ENCODE measurements at places on chromosomes 3 and 15. TPM values are rescaled to one million over a fixed set of nuclear protein-coding genes. Genes with fewer than 3 reads are reported as not detected.

GRCh38 chr3:112561484-112561733 is 353 bp downstream of the ATG3 start:
- H3K27me3 ChIP-seq = no peaks in the 10 kb centered on the region
- no peaks in the 10 kb centered on the region for H3K4me1 ChIP-seq
- DNase-seq = no peak
- H3K4me3 ChIP-seq = peak overlapping the region; percentile 90
- no peak overlapping the region for H3K27ac ChIP-seq

- no peak overlapping the region for H3K27ac ChIP-seq
- peaks cover 6% of the 10 kb centered on the region for H3K36me3 ChIP-seq
- peaks cover 3% of the 10 kb centered on the region for H3K4me1 ChIP-seq
- H3K27me3 ChIP-seq = no peaks in the 10 kb centered on the region
- peak overlapping the region; percentile 1 for H3K4me3 ChIP-seq
Observed at GRCh38 chr3:177190756-177191681, 6.3 kb downstream of the TBL1XR1 start.

DNA sequence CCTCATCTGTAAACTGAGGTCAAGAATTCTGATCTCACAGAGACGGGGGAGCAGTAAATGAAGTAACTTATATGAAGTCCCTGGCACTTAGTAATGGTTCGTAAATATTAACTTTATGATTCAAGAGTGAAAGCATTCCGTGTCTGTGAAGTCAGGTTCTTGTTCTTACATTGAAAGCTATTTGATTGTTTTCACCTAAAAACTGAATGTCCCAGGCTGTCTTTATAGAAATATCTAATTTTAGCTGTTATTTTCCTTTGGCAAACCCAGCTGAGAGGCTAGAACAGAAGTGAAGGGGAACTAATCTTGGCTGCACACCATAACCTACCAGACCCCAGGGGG is 84.5 kb downstream of the CHSY1 start:
- no peak for DNase-seq
- H3K27ac ChIP-seq = no peak overlapping the region
- H3K36me3 ChIP-seq = peaks cover 35% of the 10 kb centered on the region
- H3K4me1 ChIP-seq = no peaks in the 10 kb centered on the region

The RHCG gene
- 0.31 TPM for total RNA-seq

The SEMA3G gene
- 2.4 TPM for total RNA-seq

GRCh38 chr3:66297900-66298299 is 77.1 kb downstream of the SLC25A26 start:
- H3K27ac ChIP-seq = no peak overlapping the region
- DNase-seq = no peak
- no peaks in the 10 kb centered on the region for H3K36me3 ChIP-seq
- H3K27me3 ChIP-seq = no peaks in the 10 kb centered on the region

DNA sequence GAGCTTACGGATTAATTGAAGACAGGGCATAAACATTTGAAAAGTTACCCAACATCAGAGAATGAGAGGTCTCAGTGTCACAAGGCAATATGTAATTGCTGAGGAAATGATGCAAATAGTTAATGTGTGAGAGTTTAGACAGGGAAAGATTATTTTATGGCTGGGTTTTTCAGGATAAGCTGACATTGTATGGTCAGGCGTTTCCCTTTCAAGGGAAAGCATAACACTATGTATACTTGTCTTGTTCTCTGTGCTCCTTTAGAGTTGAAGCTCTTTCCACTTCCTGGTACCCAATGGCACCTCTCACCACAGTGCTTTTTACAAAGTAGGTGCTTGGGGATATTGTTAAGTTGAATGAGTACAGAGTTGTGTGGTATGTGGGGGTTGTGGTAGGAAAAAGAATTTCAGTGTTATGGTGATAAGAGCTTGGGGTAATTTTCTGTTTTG is 19.9 kb downstream of the IQGAP1 start:
- 0 out of 2 replicates have a peak, but pooled peaks cover 3% of the 10 kb centered on the region for H3K4me1 ChIP-seq
- H3K27ac ChIP-seq = no peak overlapping the region
- no peak overlapping the region for H3K4me3 ChIP-seq
- peaks cover 6% of the 10 kb centered on the region for H3K36me3 ChIP-seq
- DNase-seq = no peak

DNA sequence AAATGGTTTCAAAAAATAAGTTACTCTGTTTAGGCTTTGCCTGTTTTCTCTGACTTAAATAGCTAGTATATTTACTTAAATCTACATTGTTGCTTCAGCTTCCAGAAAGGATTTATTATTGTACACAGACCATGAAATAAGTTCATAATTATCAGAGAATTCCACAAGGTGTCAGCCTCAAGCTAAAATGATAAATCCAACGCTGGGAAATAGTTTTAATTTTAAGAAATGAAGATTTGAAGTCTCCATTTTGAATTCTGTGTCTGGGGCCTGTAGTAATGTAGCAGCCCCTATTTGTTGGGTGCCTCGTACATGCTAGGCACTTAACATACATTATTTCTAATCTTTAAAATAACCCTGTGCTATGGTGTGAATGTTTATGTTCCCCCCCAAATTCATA is 92.6 kb upstream of the KCNMB2 start:
- DNase-seq = no peak
- H3K27ac ChIP-seq = no peak overlapping the region
- no peaks in the 10 kb centered on the region for H3K36me3 ChIP-seq

DNA sequence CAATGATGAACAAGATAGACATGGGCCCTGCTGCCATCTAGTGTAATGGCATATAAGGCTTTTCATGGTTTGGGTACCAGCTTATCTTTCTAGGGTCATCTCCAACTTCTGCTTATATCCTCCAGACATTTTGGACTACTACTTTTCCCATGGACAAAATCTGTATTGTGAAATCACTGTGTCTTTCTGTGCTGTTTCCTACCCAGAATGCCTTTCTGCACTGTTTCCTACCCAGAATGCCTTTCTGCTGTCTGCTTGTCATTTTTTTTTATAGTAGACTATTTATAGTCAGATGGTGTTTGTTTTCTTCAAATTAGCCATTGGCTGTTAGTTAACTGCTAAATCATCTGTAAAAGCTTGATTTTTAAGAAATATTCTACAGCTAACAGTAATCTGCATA is 20.1 kb downstream of the VPS8 start:
- no peaks in the 10 kb centered on the region for H3K27me3 ChIP-seq
- no peaks in the 10 kb centered on the region for H3K4me1 ChIP-seq
- H3K36me3 ChIP-seq = peaks cover 2% of the 10 kb centered on the region

GRCh38 chr3:43537225-43537624 is 84.6 kb downstream of the ANO10 start:
- DNase-seq = no peak
- no peak overlapping the region for H3K4me3 ChIP-seq
- H3K36me3 ChIP-seq = no peaks in the 10 kb centered on the region
- H3K27me3 ChIP-seq = no peaks in the 10 kb centered on the region
- peaks cover 11% of the 10 kb centered on the region for H3K4me1 ChIP-seq

DNA sequence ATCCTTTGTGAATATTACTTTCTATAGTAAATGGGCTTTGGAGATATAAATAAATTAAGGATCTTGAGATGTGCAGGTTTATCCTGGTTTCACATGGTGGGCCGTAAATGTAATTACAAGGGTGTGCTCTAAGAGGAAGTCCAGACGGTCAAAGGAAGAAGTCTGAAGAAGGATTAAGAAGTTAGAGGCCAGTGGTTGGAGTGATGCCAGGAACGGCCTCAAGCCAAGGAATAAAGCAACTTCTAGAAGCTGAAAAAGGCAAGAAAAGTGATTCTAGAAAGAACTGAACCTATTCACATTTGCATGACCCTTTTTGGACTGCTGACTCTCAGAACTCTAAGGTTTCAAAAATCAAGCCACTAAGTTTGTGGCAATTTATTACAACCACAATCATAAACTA is 981.3 kb upstream of the ALCAM start:
- DNase-seq = no peak
- no peak overlapping the region for H3K27ac ChIP-seq
- H3K27me3 ChIP-seq = no peaks in the 10 kb centered on the region
- H3K36me3 ChIP-seq = 0 out of 3 replicates have a peak, but pooled peaks cover under 1% of the 10 kb centered on the region
- H3K4me3 ChIP-seq = no peak overlapping the region

The ADAMTS9 gene
- total RNA-seq = 0.46 TPM

DNA sequence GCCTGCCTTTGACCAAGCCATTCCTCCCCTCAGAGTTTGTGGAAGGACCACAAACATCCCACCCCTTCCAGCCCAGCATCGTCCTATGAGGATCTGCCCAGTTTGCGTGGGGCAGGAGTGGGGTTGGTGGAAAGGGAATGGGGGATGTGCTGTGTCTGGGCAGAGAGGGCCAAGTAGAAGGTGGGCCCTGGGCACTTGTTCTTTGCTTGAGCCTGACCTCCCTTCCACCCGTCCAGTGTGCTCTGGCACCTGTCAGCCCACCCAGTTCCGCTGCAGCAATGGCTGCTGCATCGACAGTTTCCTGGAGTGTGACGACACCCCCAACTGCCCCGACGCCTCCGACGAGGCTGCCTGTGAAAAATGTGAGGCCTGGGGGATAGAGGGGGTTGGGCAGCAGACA is 10.3 kb downstream of the SPINT1 start:
- no peak overlapping the region for H3K27ac ChIP-seq
- H3K4me3 ChIP-seq = no peak overlapping the region
- DNase-seq = no peak
- no peaks in the 10 kb centered on the region for H3K4me1 ChIP-seq
- H3K36me3 ChIP-seq = peaks cover 25% of the 10 kb centered on the region
- no peaks in the 10 kb centered on the region for H3K27me3 ChIP-seq

GRCh38 chr3:122392868-122393844 is 9.2 kb downstream of the FAM162A start:
- H3K4me3 ChIP-seq = no peak overlapping the region
- no peaks in the 10 kb centered on the region for H3K27me3 ChIP-seq
- H3K27ac ChIP-seq = no peak overlapping the region
- H3K4me1 ChIP-seq = no peaks in the 10 kb centered on the region
- peaks cover 10% of the 10 kb centered on the region for H3K36me3 ChIP-seq
- DNase-seq = no peak

DNA sequence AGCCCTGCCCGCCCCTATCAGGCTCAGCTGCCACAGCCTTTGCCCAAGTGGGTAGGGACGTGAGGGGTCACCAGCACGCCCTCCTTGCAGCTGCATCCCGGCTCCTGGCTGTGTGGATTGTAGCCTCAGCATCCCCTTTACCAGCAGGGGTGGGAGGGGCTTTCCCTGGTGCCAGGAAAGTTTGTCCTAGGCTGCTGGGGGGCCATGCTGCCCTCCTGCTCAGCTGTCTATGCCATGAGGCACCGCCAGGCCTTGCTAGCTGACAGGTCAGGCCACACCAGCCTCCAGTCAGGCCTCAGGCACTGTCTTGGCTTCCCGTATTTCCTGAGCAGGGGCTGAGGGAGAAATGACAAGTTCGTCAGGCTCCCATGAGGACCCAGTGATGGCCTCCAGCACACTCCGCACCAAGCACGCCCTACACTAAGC is 32.3 kb downstream of the TKT start:
- H3K4me1 ChIP-seq = no peaks in the 10 kb centered on the region
- peaks cover 47% of the 10 kb centered on the region for H3K36me3 ChIP-seq
- no peak for DNase-seq
- peak overlapping the region; percentile 51 for H3K4me3 ChIP-seq
- no peak overlapping the region for H3K27ac ChIP-seq
- no peaks in the 10 kb centered on the region for H3K27me3 ChIP-seq

The ZCWPW2 gene
- 0.31 TPM for total RNA-seq

DNA sequence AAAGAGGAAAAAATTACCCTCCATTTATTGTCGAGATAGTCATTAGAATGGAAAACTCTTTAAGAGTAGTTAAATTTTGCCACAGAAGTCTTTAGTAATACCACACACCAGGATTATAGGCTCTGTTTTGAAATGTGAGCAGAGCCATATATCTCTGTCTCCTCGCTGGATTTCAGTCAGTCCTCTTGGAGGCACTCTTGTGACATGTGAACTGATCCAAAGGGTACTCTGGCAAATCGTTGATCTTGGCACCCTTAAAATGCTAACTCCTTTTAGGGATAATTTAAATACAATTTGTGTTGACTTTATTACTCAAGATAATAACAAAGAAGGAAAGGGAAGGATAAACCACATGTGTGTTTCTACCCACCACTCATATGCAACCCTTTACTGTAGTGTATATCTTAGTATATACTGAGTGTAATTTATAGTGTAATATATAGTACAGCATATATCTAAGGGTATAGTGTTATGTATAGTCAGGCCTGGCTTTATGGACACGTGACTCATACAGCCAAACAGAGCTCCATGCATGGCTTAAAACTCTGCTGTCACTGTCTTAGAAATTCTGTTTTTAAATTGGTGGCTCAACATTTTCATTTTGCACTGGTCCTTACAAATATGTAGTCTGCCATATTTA is 12.3 kb upstream of the KPNA4 start:
- H3K4me3 ChIP-seq = no peak overlapping the region
- H3K27me3 ChIP-seq = no peaks in the 10 kb centered on the region
- peaks cover 6% of the 10 kb centered on the region for H3K36me3 ChIP-seq

The SLC22A14 gene
- total RNA-seq = not detected

The C3orf52 gene
- 11.1 TPM for total RNA-seq

DNA sequence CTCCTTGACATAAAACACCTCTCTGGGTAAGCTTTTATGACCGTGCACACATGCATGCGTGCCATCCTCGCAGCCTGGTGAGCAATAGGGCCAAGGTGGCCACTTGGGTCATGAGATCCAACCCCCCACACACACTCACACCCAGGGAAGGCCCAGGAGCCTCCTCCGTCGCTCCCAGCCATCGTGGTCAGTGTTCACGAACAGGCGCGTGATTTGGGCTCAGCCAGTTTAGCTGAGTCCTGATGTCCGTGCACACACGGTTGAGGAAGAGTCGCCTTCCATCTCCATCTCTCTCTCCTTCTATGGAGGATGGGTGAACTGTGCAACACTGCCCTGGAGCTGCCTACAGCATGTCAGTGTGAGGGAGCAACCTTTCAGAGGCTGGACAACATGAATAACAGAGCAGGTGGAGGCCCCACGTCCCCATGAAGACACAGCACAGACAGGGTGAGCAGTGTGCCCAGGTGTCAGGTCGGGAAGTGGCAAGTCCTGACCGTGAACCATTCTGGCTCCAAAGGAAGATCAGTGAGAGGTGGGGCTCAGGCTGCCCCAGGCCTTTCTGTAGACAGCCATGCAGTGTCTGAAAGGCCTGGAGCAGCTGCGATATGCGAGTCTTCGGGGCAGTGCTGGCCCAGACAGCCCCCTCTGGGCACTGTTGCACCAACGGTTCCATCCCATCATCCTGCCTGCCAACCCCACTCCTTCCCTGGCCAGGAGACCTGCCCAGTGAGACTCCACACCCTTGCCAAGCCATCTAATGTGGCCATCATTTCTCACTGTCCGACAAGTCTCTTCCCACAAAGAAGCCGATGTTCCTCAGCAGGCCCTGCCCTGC is 253.4 kb downstream of the OCA2 start:
- no peak for DNase-seq
- no peak overlapping the region for H3K27ac ChIP-seq
- H3K4me3 ChIP-seq = no peak overlapping the region

- DNase-seq = no peak
- H3K4me3 ChIP-seq = no peak overlapping the region
- peak overlapping the region; percentile 26 for H3K27ac ChIP-seq
- H3K27me3 ChIP-seq = no peaks in the 10 kb centered on the region
Observed at GRCh38 chr3:172065967-172066762, 26.8 kb downstream of the FNDC3B start.

DNA sequence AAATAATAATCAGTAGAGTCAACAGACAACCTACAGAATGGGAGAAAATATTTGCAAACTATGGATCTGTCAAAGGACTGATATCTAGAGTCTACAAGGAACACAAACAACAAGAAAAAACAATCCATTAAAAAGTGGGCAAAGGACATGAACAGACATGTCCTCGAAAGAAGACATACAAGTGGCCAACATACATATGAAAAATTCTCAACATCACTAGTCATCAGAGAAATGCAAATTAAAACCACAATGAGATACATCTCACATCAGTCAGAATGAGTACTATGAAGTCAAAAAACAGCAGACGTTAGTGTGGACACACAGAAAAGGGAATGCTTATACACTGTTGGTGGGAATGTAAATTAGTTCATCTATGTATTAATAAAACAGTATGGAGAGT is 33.7 kb downstream of the SLC2A2 start:
- H3K27ac ChIP-seq = no peak overlapping the region
- H3K4me3 ChIP-seq = no peak overlapping the region
- H3K27me3 ChIP-seq = no peaks in the 10 kb centered on the region
- no peaks in the 10 kb centered on the region for H3K4me1 ChIP-seq

The SYNPR gene
- total RNA-seq = 0.64 TPM
